ENCODE measurements at places on chromosomes 5 and 9.

- no peak for DNase-seq
Measured at GRCh38 chr9:14307989-14308852, 5.7 kb downstream of the NFIB start.

- DNase-seq: no peak
Measured at GRCh38 chr5:168047043-168047668, 244.3 kb upstream of the WWC1 start.

DNA sequence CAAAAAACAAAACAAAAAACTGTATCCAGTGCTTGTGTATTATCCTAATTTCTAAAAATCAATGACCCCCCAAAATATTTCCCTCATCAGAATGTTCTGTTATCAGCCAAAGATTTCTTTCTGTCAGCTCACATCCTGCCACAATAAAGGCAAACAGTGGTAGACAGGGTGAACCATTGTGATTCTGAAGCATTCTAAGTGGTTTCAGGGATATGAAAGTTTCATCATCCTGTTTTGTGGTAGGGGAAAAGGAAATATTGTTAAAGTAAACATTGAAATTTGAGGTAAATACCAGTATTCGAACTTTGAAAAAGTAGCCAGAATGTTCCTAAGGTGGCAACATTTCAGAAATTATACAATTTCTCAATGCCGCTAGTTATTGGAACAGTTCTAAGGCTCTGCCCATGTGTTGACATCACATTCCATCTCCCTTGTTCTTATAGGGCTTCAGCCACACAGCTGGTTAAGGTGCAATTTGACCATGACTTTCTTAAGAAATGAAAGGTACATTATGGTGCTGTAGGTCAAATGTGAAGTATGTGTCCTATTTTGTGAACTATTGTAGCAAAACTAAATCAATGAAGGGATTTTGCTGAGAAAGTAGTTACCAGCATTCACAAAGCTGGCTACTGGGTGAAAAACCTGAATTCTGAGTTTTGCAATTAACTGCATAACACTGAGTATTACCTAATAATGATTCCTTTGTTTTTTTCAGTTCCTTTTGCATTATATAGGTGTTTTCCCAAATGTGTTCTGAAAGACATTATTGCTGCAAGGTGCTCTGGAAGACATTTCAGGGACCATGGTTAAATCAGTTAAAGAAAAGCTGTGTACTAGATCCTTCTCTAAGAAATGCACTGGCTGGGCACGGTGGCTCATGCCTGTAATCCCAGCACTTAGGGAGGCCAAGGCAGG is 107.6 kb upstream of the RASGRF2 start:
- DNase-seq: no peak

- DNase-seq: no peak
Measured at GRCh38 chr5:129244478-129244877, 149.9 kb downstream of the ISOC1 start.

GRCh38 chr5:105767267-105767666 is 1903.5 kb downstream of the EFNA5 start:
- no peak for DNase-seq

- DNase-seq: no peak
Measured at GRCh38 chr9:2936221-2936620, 92.3 kb upstream of the PUM3 start.

DNA sequence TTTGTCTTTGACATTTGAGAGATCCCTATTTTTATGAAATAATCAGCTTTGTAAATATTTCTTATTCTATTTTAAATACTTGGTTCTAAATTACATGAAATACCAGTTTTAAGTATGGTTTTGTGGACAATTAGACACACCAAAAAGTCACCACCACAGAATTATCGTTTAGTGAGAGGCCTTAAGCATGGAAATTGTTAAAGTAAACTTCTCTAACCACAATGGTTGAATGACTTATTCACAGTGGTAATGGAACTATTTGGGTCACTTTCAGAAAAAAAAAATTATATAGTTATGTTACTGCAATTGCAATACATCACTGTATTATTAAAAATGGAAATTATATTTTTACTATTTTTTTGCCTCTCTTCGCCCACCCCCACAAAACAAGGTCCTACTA is 1252.5 kb downstream of the EFNA5 start:
- no peak for DNase-seq

DNA sequence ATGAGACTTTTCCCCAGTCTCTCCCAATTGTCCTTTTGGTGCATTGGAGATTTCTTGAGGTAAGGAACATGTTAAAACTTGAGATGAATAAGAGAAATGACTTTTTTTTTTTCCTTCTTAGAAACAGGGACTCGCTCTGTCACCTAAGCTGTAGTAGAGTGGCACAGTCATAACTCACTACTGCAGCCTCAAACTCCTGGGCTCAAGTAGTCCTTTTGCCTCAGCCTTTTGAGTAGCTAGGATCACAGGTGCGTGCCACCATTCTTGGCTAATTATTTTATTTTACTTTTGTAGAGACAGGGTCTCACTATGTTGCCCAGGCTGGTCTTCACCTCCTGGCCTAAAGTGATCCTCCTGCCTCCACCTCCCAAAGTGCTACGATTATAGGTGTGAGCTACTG is 25.9 kb downstream of the CDC42SE2 start:
- DNase-seq: no peak

GRCh38 chr5:32545102-32545800 is 40.1 kb upstream of the SUB1 start:
- DNase-seq: no peak

DNA sequence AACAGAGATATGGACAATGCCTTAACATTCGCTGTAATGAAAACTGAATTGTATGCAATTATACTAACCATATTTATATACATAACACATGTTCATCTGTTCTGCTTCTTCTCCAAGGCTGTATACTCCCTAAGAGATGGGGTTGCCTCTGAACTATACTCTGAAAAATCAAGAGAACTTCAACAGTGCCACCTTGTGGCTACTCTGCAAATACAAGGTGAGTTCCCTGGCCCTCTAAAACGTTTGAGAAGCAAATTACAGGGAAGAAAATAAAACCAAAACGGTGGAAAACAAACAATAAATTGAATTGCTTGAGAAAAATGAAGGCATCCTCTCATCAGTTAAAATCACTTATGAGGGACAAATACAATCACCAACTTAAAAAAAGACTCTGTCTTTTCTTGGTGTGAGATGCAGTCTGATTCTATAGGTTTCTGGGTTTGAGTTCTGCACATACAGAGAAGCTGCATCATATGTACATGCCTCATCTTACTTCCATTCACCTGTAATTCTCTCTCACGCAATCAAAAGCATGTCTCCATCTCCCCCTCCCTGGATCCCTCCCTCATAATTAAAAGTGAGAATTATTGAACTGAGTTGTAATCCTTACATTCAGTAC is 98.6 kb downstream of the FBXW11 start:
- no peak for DNase-seq

DNA sequence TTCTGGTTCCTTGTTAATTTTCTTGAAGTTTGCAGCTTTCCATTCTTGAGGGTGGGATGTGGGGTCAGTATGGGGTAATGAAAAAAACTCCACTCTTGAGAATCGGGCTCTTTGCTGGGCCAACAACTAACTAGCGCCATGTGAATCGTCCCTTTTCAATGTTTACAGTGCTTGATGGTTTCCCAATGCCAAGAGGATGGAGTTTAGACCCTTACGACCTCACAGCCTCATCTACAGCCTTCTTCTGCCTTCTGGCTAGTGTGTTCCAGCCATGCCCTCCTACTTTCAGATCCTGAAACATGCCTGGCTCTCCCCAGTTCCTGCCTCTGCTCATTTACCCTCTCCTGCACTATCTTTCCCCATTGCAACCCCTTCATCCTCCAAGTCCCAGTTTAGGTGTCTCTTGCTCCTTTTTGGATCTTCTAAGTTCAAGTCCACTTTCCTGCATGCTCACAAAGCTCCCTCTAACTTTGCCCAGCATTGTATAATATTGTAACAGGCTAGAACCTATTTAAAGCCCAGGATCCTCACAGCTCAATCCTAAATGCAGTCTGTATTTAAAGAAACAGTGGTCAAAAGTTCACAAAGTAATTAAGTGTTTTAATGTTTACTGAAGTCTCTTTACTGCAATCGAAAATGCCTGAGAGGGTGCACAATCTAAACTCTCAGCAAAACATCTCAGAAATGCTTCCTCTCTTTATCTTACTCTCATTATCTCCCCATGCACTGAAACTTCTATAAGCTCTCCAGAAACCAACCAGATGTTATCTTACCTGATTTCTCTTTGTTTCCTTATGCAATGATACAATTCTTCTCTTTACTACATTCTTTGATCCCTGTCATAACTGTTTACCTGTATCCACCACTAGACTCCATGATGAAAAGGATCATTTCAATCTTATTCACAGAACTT is 20.6 kb upstream of the CAST start:
- no peak for DNase-seq

DNA sequence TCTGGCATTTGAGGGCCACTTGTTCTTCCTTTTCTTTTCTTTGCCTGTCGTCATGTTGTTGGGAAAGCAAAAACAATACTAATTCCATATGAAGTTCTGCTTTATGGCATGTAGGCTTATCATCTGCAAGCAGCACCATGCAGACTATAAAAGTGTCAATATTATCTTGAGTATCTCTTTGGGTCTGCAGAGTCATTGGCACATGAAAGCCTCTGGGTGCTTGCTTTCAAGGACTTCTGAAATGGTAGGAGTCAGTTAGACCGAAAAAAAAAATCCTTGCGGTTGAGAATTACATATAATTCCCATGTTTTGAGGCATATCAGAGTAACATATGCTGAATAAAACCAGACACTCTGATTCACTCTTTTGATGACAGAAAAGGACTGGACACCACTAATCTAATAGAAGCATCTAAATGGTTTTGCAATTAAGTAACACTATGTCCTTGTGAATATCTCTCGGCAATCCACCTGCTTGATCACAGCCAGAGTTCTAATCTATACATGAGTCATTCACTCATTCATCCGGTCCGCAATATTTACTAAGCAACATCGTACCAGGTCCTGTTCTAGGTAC is 44.4 kb downstream of the GNAQ start:
- DNase-seq: no peak

GRCh38 chr9:5580650-5581049 is 48.3 kb upstream of the RIC1 start:
- DNase-seq: no peak

- DNase-seq: no peak
Measured at GRCh38 chr5:14869668-14870164, 1.9 kb downstream of the ANKH start.

DNA sequence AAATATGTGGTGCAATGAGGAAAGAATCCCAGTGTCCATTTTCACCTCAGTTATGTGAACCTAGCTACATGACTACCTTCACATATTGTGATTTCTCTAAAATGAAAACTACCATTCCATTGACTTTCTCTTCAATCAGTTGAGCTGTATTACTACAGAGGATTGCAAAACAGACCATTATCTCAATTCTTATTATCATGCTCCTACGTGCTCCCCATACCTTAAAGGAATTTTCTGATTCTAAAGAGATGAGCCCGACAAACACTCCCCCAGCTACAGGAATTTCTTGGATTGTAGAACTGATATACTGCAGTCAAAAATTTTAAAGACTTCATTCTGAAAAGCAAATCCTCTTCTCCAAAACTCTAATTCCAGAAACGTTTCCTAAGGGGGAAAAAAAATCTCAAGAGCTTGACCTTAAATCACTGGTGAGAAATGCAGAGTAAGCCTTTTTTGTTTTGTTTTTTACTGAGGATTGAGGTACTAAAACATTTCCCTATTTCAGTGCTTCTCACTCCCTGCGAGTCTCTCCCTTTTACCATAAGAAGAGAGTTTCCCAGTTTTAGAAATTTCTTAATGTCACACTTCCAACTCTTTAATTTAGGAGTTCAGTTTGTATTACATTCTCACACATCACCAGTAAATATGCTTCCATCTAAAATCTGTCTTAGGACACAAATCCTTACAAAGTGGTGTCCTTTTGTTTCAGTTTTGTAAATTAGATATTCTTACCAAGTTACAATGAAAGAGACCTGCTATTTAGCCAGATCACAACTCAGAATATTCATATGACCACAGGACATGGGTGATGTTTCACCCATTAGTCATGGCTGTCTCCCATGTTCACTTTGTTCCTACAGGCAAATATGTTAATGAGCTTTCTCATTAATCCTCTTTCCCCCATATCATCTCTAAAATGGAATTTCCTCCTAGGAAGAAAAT is 203.8 kb downstream of the TSSK1B start:
- DNase-seq: no peak

GRCh38 chr9:132994410-132995120 is 16.1 kb downstream of the GFI1B start:
- no peak for DNase-seq

DNA sequence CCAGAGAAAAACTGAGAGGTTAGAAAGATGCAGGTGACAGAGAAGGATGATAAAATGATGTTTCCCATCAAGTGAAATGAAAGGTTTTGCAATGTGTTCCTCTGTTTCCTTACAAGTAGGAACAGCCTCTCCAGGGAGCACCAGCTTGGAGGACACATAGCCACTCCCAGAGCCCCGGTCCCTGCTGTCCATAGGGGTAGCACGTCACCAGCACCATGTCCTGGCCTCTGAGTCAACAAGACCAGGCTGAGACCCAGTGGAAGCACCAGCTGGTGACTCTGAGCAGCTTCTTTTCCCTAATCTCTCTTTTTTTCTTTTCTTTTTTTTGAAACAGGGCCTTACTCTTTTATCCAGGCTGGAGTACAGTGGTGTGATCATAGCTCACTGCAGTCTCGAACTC is 19.4 kb upstream of the HMCN2 start:
- DNase-seq: no peak

DNA sequence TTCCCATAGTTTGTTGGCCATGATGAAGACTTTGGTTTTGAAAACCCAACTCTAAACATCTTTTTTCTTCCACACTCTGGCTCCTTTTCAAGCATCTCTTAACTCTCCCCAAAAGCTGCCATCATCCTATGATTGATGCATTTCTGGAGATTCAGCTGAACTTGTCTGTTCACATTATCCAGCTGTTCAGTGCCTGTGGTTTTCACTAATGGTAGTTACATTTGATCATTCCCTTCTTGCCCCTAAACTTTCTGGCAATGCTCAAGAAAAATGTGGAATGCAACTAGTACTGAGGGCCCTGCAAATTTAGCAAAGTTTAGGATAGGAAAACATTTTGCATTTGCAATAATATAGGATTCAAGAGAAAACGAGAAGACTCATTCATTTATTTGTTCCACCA is 267.5 kb downstream of the ENC1 start:
- DNase-seq: no peak

DNA sequence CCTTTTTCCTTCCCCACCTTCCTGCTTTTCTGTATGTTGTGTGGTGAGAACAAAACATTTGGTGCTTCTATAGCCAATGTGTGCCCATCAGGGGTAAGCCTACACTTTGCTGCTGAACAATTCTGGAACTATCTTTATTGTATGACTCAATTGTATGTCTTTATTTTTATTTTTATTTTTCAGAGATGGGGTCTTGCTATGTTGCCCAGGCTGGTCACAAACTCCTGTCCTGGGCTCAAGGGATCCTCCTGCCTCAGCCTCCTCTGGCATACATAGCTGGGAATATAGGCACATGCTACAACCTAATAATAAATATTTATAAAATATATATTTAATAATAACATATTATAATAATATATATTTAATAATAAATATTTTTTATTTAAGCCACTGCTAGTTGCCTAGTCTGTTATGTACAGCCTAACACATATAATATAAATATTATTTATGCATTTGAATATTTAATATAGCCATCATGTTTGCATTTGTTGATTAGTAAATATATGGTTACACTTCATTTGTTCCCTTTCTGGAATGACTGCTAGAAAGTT is 11.8 kb upstream of the DMXL1 start:
- no peak for DNase-seq

- no peak for DNase-seq
Measured at GRCh38 chr5:175243441-175243840, 200.5 kb downstream of the DRD1 start.
